ENCODE measurements at places on chromosomes 5 and 9.

- no peak for DNase-seq
Observed at GRCh38 chr5:61409568-61409967, 77.5 kb downstream of the ZSWIM6 start.

- no peak for DNase-seq
Observed at GRCh38 chr9:14923701-14924100, 13.5 kb upstream of the FREM1 start.

GRCh38 chr5:117455236-117456233 is 880.9 kb upstream of the SEMA6A start:
- DNase-seq = no peak

GRCh38 chr5:115458416-115458815 is 86.2 kb downstream of the FEM1C start:
- no peak for DNase-seq

GRCh38 chr9:126788634-126789349 is 16.0 kb upstream of the ZBTB43 start:
- DNase-seq = no peak

DNA sequence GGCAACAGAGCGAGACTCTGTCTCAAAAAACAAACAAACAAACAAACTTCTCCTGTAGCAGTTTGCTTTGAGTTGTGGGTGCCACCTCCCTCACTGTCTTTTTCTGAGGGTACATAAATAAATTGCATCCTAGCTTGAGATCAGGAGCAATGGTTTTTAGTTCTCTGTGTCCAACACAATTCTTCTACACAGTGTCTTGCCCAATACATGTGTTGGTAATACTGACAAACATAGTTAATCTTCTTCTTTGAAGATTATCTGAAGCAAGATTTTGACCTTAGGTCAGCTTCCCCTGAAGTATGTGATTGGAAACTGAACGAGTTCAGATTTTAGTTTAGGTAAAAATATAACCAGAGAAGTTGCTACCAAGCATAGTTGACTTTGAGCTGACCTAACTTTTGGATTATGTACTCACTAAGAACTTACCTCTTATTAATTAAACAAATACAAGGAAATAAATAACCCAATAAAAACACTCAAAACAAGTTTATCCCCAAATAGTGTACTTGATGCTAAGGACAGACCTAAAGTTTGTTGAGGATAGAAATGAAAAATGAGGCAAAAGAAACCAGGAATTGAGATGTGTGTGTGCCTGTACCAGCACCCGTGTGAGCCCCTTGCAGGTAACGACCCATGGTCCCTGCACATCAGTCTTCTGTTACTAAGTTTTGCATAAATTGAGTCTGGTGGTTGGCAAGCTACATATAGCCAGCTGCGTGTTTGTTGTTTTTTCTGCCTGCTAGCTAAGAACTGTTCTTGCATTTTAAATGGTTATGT is 16.2 kb downstream of the TJP2 start:
- no peak for DNase-seq

GRCh38 chr5:150519560-150519945 is 11.6 kb downstream of the NDST1 start:
- DNase-seq = no peak

DNA sequence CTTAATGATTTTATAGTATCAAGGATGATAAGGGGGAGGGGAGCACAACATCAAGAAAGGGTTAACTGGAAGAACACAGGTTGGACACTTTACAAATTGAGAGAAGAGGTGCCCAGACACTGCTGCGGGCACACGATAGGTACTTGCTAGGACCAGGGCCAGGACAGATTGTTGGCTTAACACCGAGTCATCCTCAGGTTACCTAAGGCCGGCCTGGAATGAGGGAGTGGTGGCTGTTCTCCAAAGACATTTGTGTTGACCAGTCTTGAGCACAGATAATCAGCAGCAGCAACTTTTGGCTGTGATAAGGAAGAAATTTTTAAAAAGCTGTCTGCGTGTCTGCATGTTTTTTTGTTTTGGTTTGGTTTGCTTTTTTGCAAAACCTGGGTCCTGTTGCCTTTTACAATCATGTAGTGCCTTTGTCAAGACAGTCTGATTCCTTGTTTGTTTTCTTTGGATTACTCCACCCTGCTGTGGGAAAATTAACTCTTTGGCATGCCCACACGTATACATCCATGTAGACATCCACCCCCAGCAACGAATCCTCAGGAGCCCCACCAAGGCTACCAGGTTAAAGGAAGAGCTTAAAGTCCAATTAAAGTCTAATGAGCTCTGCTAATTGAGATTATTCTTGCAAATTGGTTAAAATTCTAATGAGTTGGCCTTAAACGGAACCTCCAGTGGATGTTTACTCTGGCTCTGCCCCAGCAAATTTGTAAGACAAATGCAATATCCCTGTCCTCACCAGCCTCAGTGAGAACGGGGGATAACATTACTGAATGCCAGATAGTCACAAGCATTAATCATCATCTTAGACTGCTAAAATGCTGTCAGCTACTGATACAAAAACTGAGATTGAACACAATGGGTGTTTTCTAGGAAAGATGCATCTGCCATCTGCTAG is 382.3 kb downstream of the ACTL7B start:
- no peak for DNase-seq

- no peak for DNase-seq
Observed at GRCh38 chr9:29548436-29548835, 1975.2 kb upstream of the C9orf72 start.

DNA sequence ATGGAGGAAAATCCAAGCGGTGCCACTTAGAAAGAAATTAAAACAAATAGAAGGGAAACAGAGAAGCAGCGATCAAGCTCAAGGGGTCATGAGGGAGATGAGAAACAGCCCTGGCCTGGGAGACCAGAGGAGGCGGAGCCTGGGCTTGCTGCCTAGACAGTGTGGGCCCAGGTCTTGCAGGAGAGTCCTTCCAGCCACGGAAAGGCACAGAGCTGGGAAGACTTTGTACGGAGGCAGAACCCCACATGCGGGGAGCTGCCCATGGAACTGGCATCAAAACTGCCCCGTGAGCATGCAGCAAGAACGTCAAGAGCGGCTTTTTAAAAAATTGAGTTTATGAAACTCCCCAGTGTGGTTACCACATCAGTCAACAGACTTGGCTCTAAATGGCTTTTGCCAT is 119.4 kb downstream of the IRX1 start:
- no peak for DNase-seq

DNA sequence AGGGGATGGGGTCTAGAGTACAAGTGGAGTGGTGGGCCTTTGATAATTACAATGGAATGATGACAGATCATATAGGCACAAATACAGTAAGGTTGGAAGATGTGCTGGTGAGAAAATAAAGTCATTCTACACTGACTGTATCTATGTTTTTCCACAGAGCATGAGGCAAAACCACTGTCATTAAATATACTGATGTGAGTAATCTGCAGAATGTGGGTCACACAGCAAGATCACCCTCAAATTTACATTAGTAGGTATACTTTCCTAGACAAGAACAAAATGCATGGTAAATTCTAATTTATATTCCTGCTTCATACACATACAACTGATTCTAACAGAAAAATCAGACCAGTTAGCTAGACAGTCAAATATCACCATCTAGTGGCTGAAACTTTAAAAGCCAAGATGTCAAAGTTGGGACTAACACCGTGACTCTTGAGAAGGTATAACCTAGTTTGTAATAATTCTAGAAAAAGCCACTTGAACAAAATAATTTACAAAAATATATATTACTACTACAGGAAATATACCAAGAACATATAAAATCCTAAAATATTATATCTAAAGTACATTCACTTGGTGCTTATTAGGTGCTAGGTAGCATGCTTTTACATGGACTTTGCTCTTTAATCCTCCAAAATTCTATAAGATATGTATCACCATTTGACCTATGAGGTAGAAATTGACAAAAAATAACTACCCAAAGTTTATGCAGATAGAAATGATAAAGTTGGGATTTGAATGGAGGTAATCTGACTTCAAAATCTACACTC is 19.5 kb downstream of the TTC33 start:
- peak; percentile 35 for DNase-seq

DNA sequence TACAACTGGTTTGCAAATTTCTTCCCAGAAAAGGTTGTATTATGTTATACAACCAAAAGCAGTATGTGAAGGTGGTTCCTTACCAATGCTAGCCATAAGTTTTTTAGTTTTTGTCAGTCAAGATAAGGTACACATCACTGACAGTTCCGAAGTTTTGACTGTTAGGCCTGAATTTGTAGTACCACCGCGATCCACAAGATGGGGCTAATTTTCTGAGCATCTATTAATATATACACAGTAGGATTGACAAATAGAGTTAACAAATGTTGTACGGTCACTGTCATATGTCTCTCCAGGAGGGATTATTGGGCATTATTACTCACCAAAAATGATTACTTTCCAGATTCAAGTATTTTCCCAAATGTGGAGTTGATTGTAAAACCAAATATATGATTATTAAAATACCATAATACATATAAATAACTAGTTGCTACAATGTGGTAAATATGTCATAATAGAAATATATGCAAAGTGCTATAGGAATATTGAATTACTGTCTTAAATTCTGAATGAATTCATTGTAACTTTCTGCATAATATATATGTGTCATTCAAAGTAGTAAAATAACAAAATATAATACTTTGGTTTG is 28.4 kb upstream of the LRRC19 start:
- DNase-seq = peak; percentile 32

- DNase-seq = no peak
Observed at GRCh38 chr9:89690334-89690912, 85.6 kb downstream of the GADD45G start.

DNA sequence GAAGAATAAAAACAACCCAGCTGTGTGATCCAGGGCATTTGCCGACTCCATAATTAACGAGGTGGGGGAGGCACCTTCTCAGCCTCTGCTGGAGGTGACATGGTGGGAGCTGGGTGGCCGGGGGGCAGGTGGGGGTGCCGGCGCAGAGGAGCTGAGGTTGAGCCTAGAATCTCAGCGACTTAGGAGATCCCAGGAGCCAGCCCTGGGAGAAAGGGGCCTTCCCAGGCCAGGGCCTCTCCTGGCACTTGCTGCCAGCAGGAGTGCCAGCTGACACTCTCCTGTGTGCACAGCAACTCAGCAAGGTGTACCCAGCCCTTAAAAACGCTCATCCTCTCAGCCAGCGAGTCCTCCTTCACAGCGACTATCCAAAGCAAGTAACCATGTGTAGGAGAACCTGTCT is 62.8 kb upstream of the FCN1 start:
- no peak for DNase-seq

DNA sequence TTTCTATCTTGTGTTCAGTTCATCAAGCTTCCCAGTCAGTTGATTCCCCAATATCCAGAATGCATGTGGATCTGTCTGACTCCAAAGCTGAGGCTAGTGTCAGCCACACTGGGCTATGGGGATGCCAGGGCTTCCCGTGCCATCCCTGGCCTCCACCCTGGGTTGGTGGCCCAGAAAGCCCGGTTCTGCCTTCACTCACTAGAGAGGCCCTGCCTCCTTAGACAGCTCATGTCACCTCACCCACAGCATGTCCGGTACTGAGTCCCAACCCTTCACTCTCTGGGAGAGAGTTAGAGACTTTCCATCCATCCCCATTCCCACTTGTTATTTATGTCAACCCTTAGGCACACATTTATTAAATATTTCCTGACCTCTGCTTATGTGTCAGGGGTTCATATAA is 119.5 kb upstream of the GPR151 start:
- no peak for DNase-seq

DNA sequence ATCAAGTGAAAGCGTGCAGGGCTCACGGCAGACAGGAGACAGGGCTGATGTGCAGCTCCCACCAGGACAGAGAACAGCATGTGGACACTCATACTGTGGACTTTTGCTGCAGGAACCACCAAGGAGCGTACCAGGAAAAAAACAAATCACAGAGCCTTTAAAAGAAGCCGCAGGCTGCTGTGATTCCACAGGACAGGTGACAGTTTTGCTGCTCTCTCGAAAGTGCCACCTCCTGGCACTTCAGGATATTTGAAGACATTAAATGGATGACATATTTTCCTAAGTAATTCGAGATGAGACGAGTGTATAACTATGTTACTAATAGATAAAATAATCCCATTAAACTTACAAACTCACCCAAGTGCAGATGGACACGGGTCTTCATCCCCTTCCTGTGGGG is 29.3 kb downstream of the ZDHHC11 start:
- no peak for DNase-seq

DNA sequence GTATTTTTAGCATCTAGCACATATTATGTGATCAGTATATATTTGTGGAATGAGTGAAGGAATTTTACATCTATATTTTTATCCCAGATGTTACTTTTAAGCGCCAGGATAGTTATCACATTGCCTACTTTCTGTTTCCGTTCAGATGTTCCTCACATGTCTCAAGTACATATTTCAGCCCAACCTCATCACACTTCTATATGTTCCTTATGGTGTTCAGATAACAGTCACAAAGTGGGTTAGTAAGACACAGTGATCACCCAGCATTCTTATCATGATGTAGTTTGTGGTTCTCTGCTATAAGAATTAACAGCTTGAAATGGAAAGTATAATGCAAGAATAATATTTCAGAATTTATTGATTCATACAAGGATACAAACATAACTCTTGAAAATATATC is 170.0 kb upstream of the RASA1 start:
- no peak for DNase-seq

DNA sequence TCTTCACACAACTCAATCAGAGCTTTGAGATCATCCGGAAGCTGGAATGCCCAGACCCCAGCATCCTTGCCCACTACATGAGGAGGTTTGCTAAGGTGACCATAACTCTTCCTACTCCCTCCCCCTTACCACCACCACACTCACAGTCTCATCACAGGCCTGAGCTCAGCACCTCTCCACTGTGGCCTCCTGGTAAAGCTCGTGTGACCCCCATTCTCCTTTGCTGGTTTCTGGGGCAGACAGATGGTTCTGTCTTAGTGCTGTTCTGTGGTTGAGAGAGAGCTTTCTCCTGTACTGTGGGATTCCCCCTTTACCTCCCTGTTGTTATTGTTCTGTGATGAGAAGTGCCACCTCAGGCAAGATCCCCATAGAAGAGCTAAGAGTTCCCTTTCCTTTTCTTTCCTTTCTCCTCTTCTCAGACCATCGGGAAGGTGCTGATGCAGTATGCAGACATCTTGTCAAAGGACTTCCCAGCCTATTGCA is 92.7 kb upstream of the RUSC2 start:
- no peak for DNase-seq

- DNase-seq = no peak
Observed at GRCh38 chr9:7615344-7615743, 184.2 kb downstream of the DMAC1 start.

GRCh38 chr9:125433461-125434011 is 171.9 kb downstream of the GAPVD1 start:
- DNase-seq = no peak

GRCh38 chr9:36827593-36827992 is 206.5 kb downstream of the PAX5 start:
- DNase-seq = no peak
